ENCODE measurements at places on chromosomes 5 and 9.

- DNase-seq = no peak
These were observed 75.4 kb downstream of the MAP1B start for GRCh38 chr5:72182686-72183085.

DNA sequence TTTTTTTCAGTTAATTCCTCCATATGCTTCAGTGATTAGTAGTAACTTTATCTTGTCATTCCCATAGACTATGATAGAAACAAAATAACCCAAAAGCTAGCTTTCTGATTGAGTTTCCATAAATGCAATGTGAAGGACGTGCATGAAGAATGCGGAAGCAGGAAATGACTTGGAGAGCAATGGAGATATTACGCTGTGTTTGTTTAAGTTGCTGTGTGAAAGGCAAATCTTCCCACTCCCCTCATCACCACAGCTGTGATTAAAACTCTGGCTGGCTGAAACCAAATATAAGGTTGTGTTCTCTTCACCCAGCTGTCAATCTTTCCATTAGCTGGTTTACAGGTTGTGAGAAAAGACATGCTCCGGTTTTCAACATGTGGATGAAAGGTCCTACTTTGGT is 83.9 kb downstream of the NR2F1-AS1 start:
- DNase-seq = no peak

DNA sequence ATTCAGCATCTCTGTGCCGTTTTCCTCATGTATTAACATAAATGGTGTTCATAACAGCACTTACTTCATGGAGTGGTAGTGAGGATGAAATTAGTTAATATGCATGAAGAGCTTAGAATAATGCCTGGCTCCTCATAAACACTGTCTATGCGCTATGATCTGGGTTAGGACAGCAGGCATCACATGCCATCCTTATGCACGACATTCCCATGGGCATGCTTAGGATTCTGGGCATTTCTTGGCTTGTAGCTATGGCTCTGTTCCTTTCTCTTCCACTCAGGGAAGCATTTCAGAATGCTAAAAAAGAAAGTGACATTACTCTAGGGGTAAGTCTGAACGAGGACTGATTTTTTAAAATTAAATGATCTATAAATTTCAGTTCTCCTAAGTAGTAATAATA is 349.8 kb downstream of the ARHGEF28 start:
- DNase-seq = no peak

DNA sequence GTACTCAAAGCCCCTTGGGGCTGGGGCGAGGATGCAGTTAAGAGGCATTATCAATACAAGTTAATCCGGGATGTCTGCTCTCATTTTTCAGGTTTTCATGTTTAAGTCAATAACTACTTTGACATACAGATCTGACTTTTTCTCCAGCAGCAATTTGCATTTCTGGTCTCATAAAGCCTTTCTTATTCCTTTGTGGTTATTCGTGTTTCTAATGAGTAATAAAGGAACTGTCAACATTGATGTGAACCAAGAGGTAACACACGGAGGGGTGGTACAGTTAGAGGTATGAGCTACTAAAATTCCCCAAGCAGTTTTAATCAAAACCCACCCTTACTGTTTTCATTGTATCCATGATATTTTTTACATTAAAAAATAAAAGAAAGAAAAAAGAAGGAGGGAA is 138.0 kb upstream of the NFIB start:
- DNase-seq = no peak

- DNase-seq = no peak
These were observed 71.2 kb downstream of the SHB start for GRCh38 chr9:37997636-37998374.

DNA sequence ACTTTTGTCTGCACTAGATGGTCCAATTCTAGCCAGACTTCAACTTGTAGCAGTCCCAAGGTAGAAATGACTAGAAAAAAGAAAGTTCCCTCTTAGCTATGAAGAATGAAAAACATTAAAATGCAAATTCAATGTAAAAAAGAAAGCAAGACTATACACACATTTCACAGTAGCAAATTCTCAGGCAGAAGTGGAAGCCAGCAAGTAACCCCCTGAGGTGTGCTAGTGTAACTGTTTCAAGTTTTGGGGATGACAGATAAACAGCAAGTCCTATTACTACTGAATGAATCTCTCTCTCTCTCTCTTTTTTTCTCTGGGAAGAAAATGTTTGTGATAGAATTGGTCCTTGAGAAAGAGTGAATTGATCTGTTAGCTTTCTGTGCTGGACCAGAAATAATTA is 185.6 kb downstream of the EFNA5 start:
- DNase-seq = no peak

DNA sequence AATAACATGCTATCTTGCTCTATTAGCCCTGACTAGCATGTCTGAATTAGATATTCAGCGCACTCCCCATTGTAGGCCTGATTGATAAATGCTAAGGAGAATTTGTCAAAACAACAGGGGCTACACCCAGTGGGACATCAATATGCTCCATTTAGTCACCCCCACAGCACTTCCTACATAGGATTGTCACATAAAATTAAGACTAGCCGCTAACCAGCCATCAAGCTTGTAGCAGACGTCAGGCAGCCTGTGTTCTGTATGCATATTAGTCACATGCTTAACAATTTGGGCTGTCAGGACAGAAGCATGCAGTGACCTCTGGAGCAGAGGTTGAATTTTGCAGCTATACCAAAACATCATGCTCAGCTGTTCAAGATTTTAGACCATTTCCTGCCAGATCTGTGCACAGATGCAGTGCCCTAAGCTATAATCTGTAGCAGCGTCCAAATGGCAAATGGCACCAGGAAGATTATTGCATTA is 197.4 kb upstream of the ISL1 start:
- no peak for DNase-seq

DNA sequence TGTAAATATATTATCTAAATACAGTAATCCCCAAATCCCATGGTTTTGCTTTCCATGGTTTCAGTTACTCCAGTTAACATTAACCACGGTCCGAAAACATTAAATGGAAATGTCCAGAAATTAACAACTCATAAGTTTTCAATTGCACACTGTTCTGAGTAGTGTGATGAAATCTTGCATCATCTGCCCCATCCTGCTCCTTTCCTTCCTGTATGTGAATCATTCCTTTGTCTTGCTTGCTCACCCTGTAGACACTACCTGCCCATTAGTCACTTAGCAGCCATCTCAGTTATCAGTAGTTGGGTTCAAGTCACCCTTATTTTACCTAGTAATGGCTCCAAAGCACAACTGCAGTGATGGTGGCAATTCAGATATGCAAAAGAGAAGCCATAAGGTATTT is 1568.5 kb upstream of the WWC1 start:
- no peak for DNase-seq

- DNase-seq = no peak
These were observed 1259.8 kb downstream of the PTPRD start for GRCh38 chr9:9352877-9353481.

DNA sequence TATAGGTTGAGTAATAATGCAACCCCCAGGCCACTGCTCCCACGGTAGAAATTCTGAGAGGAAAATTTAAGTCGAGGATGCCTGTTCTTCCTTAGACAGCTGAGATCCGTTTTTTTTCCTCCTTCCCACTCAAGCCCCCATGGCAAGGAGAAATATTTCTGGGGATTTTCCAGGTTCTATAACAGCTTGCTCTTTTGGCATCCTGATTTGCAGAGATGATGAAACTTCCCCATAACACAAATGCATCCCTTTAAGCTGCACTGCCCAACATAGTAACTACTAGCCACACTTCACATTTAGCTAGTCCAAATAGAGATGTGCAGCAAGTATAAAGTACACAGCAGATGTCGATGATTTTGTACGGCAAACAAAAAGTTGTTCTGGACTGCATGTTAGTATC is 32.5 kb upstream of the GNA14 start:
- DNase-seq = no peak

GRCh38 chr9:124409410-124409809 is 5.8 kb downstream of the PSMB7 start:
- no peak for DNase-seq

- no peak for DNase-seq
These were observed 2.7 kb upstream of the CKMT2 start for GRCh38 chr5:81230416-81230815.

- DNase-seq = no peak
These were observed 132.1 kb upstream of the MAP3K1 start for GRCh38 chr5:56683281-56683680.

DNA sequence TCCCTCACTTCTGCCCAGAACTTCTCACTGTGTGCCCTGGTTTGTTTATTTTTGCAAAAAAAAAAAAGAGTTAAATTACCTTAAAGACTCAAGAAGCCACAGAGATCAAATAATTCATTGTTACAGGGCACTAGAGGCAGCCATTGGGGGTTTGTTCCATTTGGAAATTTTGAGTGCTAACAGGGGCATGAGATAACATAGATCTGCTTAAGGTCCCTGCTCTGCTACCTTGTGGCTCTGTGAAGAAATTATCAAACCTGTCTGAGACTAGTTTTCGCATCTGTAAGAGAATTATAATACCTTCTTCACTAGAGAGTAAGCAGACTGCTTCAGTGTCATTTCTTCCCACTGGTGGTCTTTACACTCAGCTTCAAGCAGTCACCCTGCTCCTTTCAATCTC is 394 bp downstream of the TLR4 start:
- DNase-seq = no peak

GRCh38 chr9:20112205-20112783 is 323.5 kb upstream of the SLC24A2 start:
- no peak for DNase-seq

- no peak for DNase-seq
These were observed 485.3 kb upstream of the DMAC1 start for GRCh38 chr9:8284884-8285283.

DNA sequence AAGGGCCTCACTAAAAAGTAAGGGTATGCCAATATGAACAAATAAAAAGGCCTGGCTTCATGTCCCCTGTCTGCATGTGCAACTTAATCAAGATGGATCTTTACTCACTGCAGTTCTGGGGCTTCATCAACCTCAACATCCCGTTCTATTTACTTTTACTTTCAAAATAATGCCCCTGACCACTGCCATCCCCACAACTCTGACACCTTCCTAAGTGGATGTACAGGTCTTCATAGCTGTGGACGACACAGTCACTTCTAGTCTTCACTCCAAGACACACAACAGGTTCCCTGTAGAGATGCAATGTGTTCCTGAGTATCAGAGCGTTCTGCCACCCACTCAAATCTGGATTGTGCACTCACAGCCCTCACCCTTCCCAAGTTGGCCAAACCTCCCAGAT is 136.1 kb downstream of the ENC1 start:
- no peak for DNase-seq

DNA sequence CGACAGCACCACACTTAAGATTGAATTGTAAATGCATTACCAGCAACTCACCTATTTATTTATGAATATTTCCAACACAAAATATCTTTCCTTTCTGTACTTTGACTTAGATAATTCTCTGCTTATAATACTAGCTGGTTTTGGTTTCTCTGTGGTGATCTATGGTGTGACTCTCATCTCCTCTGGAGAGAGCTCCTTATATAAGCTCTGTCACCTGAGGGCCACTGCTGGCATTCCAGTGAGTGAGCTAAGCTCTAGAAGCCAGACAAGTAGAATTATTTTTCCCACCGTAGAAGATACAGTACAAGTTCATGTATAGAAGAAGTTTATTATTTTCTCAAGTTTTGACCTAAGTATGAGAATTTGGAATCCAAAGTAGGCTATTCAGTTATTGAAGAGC is 111.5 kb downstream of the CDC42SE2 start:
- DNase-seq = no peak

- no peak for DNase-seq
These were observed 25.4 kb downstream of the FSD1L start for GRCh38 chr9:105473221-105473620.

- no peak for DNase-seq
These were observed 125.3 kb upstream of the SLC25A48 start for GRCh38 chr5:135709208-135709575.

GRCh38 chr5:115551415-115551814 is 6.8 kb upstream of the FEM1C start:
- no peak for DNase-seq

DNA sequence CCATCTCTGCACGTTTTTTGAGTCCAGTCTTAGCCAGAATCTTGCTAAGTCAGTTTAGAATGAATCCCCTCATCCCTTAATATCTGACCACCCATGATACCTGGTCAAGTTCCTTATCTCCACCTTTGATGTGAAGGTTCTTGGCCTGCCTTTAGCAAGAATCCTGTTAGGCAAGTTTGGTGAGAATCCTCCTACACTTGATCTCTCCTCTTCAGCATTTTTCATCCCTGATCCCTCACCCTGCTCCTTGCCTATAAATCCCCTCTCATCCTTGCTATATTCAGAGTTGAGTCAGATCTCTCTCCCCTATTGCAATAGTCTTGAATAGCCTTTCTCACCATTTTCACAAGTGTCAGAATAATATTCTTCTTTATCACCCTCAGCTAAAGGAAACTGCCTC is 31.0 kb downstream of the SMIM23 start:
- DNase-seq = no peak

- no peak for DNase-seq
These were observed 76.6 kb upstream of the TBCA start for GRCh38 chr5:77852514-77853352.

GRCh38 chr5:113299591-113299990 is 135.2 kb downstream of the TSSK1B start:
- no peak for DNase-seq

DNA sequence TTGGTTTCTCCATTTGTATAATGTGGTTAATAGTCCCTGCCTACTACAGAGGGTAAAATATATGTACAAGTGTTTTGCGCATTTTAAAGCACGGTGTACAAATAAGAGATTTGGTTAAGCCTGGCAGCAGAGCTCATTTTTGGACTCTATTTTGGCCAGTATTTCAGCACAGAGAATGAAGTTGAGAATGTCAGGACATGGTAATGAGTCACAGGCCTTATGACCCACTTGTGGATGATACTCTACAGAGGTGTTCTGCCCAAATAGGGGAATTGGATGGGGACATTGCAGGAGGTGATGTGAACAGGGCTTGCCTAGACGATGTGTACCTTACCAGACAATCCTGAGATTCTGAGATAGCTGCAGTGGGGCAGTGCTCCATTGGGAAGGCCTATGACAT is 50.6 kb downstream of the MELK start:
- no peak for DNase-seq

DNA sequence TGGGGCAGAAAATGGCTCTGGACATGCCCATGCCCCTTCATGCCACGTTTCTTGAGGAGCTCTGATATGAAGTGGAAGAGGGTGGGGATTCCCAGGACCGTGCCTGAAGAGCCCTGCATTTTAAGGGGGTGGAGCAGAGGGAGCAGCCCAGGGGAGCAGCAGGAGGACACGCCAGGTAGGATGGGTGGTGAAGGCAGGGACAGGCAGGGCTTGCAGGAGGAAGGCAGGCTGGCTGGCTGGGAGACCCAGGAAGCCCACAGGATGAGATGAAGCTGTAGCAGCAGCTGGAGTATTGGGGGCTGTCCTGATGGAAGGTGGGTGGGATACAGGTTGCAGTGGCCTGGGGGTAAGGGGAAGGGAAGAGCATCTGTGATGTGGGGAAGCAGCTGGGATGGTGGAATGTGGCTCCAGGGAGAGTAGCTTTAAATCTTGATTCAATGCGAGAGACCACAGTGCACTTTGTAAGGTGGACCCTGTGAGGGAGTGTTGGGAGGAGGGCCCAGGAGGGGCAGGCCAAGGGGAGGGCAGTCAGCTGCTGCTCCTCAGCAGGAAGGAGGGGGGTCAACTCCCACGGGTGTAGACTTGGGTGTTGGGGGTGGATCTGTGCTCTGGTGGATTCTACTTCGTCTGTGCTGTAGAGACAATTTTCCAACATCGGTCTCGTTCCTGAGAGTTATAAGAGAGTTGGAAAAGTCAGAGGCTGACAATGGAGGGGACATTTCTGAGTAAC is 242.6 kb upstream of the IRX4 start:
- no peak for DNase-seq

GRCh38 chr5:4078544-4078943 is 482.9 kb downstream of the IRX1 start:
- no peak for DNase-seq

Data from amniotic stem cell (primary cell).